NCI-H1092 treated with DMSO at 0.1 percent for 48 hours (cell line): ENCODE measurements at places on chromosomes 12 and 14.

DNA sequence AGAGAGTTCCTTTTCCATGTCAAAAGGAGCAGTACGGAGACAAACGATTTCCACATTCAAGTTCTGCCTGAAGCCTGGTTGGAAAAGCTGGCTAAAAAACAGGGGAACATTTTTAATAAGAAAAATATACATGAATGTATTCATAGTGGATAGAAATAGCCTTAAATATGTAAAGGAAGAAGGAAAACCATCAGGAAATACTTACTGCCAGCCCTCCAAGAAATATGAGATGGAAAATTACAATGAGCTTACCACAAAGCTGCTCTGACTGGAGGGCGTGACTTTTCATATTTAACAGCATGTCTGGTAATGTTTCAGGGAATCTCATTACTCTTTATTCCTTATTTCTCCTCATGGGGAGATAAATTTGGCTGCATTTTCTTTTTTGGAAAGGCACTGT lies 75.9 kb upstream of the ZDHHC17 start:
- no peak for DNase-seq

GRCh38 chr14:21985081-21985480 lies 311.5 kb upstream of the OR4E1 start:
- DNase-seq = no peak

- no peak for DNase-seq
These were observed 1.1 kb upstream of the CATSPERB start for GRCh38 chr14:91732859-91733477.

GRCh38 chr14:20671597-20672283 lies 12.6 kb upstream of the RNASE4 start:
- DNase-seq = no peak

GRCh38 chr14:68729556-68729955 lies 63.3 kb downstream of the ZFP36L1 start:
- no peak for DNase-seq

DNA sequence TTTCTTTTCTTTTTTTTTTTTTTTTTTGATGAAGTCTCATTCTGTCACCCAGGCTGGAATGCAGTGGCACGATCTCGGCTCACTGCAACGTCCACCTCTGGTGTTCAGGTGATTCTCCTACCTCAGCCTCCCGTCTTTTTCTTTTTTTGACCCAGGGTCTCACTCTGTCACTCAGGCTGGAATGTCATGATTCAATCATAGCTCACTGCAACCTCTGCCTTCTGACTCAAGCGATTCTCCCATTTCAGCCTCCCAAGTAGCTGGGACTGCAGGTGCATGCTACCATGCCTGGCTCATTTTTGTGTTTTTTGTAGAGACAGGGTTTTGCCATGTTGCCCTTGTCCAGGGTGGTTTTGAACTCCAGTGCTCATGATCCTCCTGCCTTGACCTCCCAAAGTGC lies 12.0 kb downstream of the FUT8 start:
- no peak for DNase-seq

DNA sequence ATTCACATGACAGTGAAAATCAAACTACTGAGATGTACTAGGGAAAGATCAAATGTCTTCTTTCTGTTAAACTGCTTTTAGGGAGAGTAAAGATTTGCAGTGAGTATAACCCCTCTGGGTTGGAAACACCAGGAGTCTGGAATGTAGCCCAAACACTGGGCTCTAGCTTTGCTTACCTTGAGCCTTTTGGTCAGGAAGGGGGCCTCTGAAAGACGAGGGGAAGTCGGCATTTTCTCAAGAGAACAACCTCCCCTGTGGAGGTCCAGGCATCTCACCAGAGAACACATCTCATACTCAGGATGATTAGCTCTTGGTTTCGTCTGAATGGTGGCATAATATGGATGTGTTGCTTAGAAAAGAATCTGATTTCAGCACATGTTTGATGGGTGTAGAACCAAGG lies 169.0 kb downstream of the ZFP36L1 start:
- no peak for DNase-seq

- no peak for DNase-seq
These were observed 155.7 kb upstream of the GSC start for GRCh38 chr14:94925416-94926173.

- no peak for DNase-seq
These were observed 9.0 kb downstream of the ASIC1 start for GRCh38 chr12:50066402-50066801.

- no peak for DNase-seq
These were observed 31.2 kb upstream of the KCNH5 start for GRCh38 chr14:63076488-63076887.

DNA sequence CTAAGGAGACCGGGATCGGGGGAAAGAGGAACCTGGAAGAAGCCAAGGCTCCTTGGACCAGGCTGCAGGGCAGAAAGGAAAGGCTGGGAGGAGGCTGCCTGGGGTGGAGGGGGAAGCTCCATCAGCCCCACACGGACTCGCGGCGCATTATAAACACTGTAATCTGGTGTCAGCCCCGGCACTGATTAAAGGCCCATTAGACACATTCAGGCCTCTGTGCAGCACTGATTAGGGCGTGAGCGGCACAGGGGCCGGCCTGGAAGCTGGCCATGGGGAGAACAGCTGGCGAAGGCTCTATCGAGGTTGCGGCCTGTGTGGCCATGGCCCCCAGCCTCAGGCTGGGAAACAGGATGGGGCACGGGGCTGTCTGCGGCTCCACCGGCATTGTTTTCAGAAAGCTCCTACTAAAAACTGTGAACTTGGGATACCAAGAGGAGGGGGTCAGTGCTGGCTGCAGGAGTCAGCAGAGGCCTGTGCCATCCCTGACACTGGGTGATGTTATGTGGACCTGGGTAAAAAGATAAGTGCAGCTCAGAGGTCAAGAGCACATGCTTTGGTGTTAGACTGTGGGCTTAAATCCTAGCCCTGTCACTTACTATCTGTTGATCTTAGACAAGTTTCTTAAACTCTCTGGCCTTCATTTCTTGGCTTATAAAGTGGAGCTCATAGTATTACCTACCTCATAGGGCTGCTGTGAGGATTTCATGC lies 10.6 kb downstream of the ACVRL1 start:
- no peak for DNase-seq

GRCh38 chr14:68510201-68511128 lies 282.4 kb downstream of the ZFP36L1 start:
- DNase-seq = no peak

DNA sequence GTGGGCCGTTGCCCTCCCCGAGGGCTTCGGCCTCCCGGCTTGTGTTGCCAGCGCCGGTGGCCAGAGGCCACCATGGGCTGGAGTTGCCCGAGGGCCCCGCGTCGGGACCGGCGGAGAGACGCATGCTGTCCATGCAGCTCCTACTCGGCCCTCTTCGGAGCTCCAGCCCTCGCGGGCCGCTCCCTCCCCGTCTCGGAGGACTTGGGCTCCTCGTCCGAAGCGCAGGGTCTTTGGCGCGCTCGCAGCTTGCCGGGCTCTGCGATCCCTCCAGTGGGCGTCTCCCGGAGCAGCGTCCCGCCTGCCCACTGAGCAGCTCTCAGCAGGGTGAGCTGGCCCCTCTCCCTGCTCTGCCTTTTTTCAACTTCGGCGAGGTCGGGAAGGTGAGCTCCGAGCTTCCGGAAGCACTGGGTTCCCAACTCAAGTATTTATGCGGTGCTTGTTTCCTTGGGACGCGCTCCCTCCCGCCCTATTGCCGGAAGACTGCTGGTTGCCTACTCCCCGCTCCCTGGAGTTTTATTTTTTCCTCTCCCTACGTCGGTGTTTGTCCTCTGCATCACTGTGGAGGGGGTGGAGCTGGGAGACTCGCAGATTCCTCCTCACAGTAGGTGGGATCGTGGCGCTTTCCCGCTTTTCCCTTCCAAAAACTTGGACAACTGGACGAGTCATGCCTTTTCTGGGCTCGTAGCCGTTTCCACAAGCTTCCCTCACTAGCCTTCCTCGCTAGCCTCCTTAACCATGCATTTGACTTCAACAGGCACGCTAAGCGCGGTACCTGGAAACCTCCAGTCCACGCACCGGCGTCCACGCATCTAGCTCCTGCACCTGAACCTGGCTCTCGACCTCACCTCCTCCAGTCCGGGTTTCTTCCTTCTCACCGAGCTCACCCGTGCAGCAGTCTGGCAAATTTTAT lies at the start of gene AVPR1A:
TSS of gene AVPR1A (minus strand) at position 489 of the 910 bp plus-strand sequence. CDS start at position 124, 365 bp downstream.
- no peak for DNase-seq

DNA sequence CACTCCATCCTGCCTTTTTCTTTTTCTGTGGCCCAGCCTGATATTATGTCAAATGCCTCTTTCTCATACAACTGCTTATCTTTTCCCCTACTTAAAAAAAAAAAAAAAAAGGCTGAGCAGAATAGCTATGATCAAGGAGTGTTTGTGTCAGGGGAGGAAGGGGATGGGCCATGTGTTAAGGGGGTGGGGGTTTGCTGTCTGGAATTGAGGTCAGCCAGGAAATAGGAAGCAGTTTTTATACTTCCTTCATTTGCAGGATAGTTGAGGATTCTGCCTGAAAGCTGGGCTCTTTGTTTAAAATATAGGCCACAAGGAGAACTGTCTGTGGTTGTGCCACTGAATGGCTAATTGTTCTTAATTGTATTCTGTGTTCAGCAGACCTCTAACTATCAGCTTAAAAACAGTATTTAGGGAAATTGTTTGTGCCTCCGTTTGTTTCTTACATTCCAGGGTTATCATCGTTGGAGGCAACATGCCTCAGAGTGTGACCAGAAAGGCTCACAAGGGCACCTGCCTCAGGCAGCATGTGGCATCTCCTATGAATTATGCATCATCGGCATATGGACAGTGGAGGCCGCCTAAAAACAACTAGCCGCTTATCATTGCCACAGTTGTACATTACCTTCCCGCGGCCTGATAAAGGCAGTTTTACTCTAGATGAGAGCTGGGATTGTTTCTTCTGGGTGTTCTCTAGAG lies 96.0 kb downstream of the SRGAP1 start:
- DNase-seq = no peak

- no peak for DNase-seq
These were observed 69.1 kb downstream of the PPP2R5E start for GRCh38 chr14:63474111-63474510.

DNA sequence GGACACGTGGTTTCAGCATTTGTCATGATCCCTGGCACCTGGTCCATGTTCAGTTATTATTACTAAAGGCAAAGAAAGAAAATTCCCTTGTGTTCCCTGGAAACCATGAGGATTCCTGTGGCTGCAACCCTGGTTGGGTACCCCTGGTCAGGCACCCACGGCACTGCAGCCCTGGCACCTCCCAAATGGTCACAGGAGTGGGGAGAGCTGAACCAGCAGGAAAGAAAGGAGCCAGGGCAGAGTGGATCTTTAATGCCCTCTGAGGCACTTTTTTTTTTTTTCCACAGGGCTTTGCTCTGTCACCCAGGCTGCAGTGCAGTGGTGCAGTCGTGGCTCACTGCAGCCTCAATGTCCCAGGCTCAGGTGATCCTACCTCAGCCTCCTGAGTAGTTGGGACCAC lies 17.5 kb downstream of the CINP start:
- DNase-seq = no peak
